ENCODE measurements at places on chromosomes 1 and 21.

DNA sequence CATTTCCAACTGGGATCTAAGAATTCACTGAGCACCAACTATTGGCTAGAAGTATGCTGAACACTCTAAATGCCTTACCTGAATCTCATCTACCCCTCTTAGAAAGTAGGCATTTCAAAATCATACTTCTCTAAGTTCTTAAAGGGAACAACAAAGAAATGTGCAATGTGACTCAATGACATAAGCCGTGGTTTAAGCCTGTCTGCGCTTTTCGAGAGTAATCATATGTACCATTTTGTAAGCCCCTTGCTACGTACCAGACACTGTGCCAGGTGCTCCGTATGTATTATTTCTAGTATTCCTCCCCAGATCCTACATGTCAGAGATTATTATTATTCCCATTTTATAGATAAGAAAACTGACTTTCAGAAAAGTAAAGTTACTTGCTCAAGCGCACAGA, 454.2 kb downstream of the SETD4 start:
- DNase-seq: no peak

DNA sequence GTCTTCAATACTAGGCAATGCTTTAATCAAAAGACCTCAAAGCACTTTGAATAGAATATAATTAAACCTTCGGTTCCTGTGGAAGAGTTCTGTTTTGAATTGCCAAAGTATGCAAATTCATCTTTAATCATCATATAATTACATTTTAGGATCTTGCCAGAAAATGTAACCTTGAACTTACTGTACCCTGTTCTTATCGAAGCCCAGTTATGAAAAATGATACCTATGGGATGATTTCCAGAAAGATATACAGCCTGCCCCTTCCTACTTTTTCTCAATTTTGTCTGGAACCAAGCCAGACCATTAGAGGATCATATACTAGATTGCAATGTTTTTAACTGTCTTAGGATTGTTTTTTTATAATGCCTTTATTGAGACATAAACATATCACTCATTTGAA, 34.0 kb upstream of the ZNF281 start:
- no peak for DNase-seq

GRCh38 chr1:40530735-40531380, 579 bp upstream of the ZNF684 start:
- no peak for DNase-seq

GRCh38 chr21:34790834-34791233, 122.0 kb downstream of the CLIC6 start:
- no peak for DNase-seq

GRCh38 chr1:99180343-99180808, 83.9 kb upstream of the PLPPR4 start:
- peak; percentile 84 for DNase-seq

DNA sequence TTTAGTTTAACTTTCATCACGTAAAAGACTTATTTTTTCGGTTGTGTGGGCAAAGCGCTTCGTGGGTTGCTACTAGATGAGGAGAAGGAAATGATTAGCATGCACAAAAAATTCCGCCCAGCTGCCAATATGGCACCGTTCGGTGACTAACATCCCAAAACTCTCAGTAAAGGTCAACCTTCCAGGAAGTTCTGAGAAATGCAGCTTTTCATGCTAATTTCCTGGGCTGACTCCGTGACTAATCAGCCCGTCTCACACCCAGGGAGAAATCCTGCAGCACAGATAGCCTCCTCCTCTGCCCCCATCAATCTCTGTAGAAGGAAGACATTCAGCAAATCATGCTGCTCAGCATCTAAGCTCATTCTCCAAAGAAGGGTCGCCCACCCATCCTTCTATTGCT, 34.1 kb downstream of the TMCO4 start:
- peak; percentile 79 for DNase-seq

DNA sequence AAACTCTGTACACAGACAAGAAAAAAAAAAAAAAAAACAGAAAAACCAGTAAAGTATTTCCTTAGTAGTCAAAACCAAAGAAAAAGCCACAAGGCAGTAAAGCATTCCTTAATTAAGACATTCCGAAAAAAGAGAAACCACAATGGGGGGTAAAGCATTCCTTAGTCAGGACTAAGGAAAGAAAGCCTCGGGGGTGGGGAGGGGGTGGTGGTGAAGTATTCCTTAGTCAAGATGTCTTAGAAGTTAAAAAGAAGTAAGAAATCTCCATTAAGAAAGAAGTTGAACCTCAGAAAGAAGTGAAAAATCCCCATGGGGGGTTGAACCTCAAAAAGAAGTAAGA, 28.2 kb upstream of the FMO1 start:
- DNase-seq: no peak

DNA sequence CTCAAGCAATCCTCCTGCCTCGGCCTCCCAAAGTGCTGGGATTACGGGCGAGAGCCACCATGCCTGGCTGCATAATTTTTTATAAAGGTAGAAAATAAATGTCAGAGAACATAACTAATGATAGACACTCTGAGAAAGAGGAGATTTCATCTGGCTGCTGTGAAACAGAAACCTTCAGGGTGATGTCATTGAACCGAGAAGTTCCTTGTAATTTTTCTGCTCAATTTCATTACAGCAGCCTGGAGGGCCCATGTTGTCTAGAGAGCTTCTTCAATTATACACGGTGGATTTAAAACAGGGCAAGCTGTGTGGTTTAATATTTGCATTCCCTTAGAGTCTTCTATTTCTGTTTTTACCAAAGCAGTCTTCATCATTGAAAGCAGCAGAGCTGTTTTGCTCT, 64.3 kb upstream of the MORC3 start:
- DNase-seq: no peak

- DNase-seq: peak; percentile 54
Measured at GRCh38 chr1:203038217-203038741, 12.0 kb downstream of the PPFIA4 start.

DNA sequence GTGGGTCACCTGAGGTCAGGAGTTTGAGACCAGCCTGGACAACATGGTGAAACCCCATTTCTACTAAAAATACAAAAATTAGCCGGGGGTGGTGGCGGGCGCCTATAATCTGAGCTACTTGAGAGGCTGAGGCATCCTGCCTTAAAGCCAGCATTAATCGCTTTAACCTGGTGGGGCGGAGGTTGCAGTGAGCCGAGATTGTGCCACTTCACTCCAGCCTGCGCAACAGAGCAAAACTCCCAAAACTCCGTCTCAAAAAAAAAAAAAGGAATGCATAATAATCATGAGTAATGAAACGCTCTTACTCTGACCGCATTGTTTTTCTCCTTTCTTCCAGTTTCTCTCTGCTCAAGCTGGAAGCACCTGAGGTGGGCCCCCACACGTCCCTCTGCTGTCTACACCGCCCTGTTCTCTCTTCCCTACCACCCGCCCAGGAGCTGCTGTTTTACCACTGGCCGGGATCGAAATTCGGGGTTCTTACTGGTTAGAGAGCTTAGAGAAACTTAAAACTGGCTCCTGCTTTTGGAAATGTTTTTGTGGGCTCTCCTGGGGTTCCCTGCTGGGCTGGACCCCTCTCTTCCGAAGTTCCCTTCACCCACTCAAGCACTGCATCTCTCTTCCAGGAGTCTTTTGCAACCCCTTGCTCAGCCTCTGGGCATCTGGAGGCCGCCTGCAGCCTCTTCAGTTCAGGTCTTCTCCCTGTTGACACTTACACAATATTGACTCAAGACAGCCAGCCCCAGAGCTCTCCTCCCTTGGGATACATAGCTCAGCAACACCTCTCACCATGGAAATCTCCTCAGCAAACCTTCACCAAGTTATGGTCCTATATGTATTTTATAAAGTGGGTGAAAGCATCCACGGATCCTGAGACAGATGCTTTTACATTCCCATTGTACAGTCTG, 62.5 kb downstream of the FAM163A start:
- no peak for DNase-seq

DNA sequence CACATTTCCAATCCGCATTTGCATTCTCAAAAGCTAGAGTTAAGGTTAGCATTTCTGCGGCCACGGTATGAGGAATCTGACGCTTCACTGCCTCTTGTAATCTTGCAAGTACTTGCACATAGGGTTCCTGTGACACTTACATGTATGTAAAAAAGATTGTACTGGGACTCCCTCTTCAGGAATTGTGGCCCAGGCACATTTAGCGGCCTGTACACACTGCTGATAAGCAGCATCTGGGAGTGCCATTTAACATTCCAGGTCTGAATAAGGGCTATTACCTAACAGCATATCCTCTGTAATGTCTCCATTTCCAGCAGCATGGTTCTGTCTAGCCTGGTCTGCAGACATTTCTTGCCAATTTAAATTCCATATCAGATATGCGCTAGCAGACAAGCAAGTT, 75.7 kb downstream of the AXDND1 start:
- DNase-seq: no peak

DNA sequence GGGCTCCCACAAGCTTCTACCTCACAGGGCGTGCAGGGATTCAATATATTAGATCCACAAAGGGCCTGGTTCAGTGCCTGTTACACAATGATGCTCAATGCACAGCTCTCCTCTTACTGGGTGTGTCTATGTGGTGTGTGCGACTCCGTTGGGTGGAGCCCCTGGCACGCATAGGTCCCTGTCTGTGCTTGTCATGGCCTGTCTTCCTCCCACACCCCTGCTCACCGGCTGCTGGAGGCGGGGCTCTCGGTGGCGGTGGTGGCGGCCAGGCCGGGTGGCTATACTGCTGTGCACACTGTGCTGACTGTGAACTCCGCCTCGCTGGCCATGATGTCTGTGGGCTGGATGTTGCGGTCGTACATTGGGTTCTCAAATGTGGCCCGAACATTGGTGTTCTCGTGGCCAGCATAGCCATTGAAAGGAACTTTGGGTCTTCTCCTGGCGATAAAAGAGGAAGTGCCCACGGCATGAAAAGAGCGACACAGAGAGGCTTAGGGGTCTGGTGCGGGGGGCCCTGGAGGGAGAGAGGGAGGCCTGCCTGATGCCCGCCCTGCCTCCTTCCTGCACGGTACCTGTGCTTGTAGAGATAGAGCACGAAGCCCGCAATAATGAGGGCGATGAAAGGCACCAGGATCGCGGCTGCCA, 46.9 kb downstream of the ZSCAN20 start:
- DNase-seq: no peak

DNA sequence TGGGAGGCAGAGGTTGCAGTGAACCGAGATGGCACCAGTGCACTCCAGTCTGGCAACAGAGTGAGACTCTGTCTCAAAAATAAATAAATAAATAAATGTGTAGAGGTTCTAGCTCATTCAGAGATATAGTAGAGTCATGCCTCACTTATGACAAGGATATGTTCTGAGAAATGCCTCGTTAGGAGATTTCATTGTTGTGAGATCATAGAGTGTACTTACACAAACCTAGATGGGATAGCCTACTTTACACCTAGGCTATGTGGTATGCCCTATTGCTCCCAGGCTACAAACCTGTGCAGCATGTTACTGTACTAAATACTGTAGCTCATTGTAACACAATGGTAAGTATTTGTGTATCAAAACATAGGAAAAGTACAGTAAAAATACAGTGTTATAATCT, 155.3 kb upstream of the JUN start:
- no peak for DNase-seq

- no peak for DNase-seq
Measured at GRCh38 chr1:236685917-236686814, at the start of gene ACTN2. TSS of gene ACTN2 (plus strand) at chr1:236686499. CDS start at chr1:236686674, 175 bp downstream.

DNA sequence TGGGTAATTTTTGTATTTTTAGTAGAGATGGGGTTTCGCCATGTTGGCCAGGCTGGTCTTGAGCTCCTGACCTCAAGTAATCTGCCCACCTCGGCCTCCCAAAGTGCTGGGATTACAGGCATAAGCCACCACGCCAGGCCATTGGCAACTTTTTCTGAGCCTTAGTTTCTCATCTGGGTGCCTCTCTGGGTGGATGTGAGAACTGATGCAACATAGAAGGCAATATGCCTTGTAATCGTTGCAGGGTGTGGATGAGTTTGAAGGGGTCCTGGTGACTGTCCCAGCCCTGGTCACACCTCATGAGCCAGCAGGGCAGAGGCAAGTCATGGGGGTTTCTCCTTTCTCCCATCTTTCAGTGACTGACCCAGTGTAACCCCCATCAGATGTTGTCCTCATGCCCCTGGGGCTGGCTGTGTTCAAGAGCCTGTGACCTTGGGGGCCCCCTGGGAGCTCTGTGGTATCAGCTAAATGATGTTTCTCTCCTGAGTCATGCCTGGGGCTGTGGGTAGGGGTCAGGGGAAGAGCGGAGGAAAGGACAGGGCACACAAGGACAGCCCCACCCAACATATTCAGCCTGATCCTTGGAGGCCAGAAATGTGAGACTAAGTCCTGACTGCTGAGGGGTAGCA, 3.6 kb downstream of the COL9A2 start:
- DNase-seq: no peak

- DNase-seq: no peak
Measured at GRCh38 chr1:44460107-44460882, 55.2 kb downstream of the RNF220 start.

DNA sequence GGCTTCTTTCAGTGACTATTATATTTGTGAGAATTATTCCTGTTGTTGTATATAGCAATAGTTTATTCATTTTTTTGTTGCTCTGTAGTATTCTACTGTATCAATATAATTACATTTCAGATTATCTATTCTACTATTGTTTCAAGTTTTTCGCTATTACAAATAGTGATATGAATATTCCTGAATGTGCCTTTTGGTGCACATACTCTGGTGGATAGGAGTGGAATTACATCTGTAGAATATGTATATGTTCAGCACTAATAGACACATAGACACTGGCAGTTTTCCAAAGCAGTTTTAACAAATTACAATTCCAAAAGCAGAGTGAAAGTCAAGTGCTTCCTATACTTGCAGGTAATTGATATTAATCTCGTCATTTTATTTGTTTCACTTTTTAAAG, 696.2 kb upstream of the PRMT6 start:
- no peak for DNase-seq

- no peak for DNase-seq
Measured at GRCh38 chr1:86068841-86069756, 87.5 kb downstream of the COL24A1 start.

- no peak for DNase-seq
Measured at GRCh38 chr1:222916100-222916499, 101.3 kb downstream of the DISP1 start.

GRCh38 chr21:34544032-34544496, 32.1 kb upstream of the KCNE1 start:
- DNase-seq: no peak

DNA sequence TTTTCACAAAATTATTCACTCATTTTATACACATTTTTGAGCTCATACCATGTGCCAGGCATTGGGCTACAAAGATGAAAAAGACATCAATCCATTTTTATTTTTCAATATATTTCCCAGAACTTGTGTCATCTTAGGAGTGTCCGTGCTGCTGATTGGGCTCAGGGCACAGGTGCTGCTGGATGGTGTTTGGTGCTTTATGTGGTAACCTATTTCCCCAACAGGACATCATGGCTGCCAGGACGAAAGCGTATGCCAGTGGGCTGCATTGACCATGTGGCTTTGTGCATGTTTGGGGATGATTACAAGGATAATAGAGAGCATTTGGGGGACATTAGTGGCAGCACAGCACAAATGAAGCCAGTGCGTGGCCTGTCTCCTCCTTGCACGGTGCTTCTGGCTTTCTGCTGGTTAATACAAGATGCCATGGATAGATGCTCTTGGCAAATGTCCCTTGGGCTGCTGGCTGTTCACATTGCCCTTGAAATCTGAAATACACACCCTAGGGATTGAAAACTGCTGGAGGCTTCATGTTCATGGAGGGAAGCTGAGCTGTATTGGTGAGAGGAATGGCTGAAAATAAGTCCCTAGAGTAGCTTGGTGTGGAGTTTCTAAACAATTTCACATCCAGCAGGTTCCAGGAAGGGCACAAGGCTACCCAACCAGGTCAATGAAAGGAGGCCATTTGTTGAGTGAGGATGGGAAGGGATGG, 52.3 kb downstream of the TENT5C start:
- DNase-seq: no peak

GRCh38 chr21:46007492-46007868, 25.9 kb downstream of the COL6A1 start:
- DNase-seq: no peak

GRCh38 chr1:168582688-168583336, 6.4 kb downstream of the XCL1 start:
- no peak for DNase-seq
